HCEC 1CT (cell line): ENCODE measurements at places on chromosomes 2 and 18.

DNA sequence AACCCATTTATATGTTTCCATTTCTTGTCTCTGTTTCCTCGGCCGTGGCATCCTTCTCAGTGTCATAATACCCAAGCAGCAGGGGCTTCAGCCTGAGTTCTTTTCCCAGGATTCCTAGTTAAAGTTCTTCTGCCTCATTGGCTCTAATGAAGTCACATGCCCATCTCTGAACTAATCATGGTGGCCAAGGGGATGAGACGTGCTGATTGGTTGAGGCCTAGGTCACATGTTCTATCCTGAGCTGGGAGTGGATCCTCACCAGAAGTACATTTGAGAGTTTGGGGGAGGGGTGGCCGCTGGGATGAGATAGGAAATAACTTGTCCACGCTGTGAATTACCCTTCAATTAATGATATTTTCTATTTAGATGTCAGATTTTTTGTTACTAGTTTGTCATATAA is 3.8 kb upstream of the UGT1A5 start:
- no peak for DNase-seq

DNA sequence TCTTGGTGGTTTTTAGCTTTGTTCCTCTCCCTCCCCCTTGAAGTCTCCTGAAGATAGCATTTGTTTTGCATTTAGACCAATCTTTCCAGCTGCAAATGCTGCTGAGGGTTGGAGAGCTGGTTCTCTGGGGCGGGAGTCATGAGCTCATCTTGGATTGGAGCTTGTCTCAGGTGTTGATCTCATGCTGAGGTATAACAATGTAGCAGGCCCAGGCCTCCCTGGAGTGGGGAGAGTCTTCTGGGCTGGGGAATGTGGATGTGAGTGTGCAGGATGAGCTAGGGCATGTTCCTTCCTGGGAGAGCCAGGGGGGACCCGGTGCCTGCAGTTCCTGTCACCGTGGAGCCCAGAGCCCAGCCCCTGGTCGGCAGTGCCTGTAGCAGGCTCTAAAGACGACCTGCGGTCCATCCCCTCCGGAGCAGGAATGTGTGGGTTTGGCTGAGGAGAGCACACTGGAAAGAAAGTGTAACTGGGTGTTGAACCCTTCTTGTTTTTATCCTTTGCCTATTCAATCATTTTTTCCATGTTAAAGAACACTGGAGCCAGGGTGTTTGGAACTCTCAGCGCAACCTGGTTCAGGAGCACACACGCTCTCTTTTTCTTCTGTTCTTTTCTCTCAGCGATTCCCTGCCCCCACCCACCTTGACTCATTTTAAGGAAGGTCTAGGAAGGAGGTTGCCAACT is 2.7 kb downstream of the ZNF532 start:
- DNase-seq, result no peak

- DNase-seq, result peak; percentile 82
These were observed 258.4 kb upstream of the ZNF804A start for GRCh38 chr2:184339966-184340365.

- DNase-seq, result no peak
These were observed 63.9 kb downstream of the ARHGAP15 start for GRCh38 chr2:143193121-143193520.
